GM12878 (cell line): ENCODE measurements at places on chromosomes 3 and 15. TPM values are rescaled to one million over a fixed set of nuclear protein-coding genes. Genes with fewer than 3 reads are reported as not detected.

PEX5L gene
- 0.25 and 0.35 TPM in 2 replicates for polyA plus RNA-seq

FAM3D gene
- not detected in 2 replicates for polyA plus RNA-seq

EPHA3 gene
- polyA plus RNA-seq, result not detected in 2 replicates

SGO1 gene
- 45.9 and 46.2 TPM in 2 replicates for polyA plus RNA-seq

AGTR1 gene
- 0.15 TPM in 1 of 2 replicates, not detected in the other for polyA plus RNA-seq

STRA6 gene
- polyA plus RNA-seq, result 8.1 and 10.4 TPM in 2 replicates

PP2D1 gene
- polyA plus RNA-seq, result 0.17 TPM in 1 of 2 replicates, not detected in the other

RBPMS2 gene
- 0.19 TPM in 1 of 2 replicates, not detected in the other for polyA plus RNA-seq

UBL7 gene
- polyA plus RNA-seq, result 134 and 145 TPM in 2 replicates

GOLGA6L7 gene
- not detected in 2 replicates for polyA plus RNA-seq

ANKRD34C gene
- polyA plus RNA-seq, result not detected in 2 replicates

HIGD2B gene
- polyA plus RNA-seq, result not detected in 2 replicates

SUSD5 gene
- 0.19 TPM in 1 of 2 replicates, not detected in the other for polyA plus RNA-seq

CFAP92 gene
- 0.14 and 0.33 TPM in 2 replicates for polyA plus RNA-seq

CHMP2B gene
- 47.6 and 54.8 TPM in 2 replicates for polyA plus RNA-seq

GAP43 gene
- 0.07 and 0.16 TPM in 2 replicates for polyA plus RNA-seq

GPR160 gene
- polyA plus RNA-seq, result 57.7 and 59.2 TPM in 2 replicates

GOLGA6A gene
- not detected in 2 replicates for polyA plus RNA-seq

PAK6 gene
- polyA plus RNA-seq, result 0.42 TPM in 1 of 2 replicates, not detected in the other

PLA2G4E gene
- polyA plus RNA-seq, result not detected in 2 replicates

CPN2 gene
- not detected in 2 replicates for polyA plus RNA-seq

CILP gene
- polyA plus RNA-seq, result 0.04 TPM in 1 of 2 replicates, not detected in the other

AQP9 gene
- 0.17 and 0.19 TPM in 2 replicates for polyA plus RNA-seq

TRIM69 gene
- 36.5 and 44.9 TPM in 2 replicates for polyA plus RNA-seq

SOX14 gene
- polyA plus RNA-seq, result not detected in 2 replicates

TIMMDC1 gene
- 135 and 142 TPM in 2 replicates for polyA plus RNA-seq

COL7A1 gene
- 0.29 and 0.33 TPM in 2 replicates for polyA plus RNA-seq

HYAL1 gene
- 0.08 and 0.23 TPM in 2 replicates for polyA plus RNA-seq

SAMMSON gene
- not detected in 2 replicates for polyA plus RNA-seq

GPR149 gene
- not detected in 2 replicates for polyA plus RNA-seq

NSUN3 gene
- 11.1 and 13.2 TPM in 2 replicates for polyA plus RNA-seq

UTS2B gene
- 0.14 and 0.48 TPM in 2 replicates for polyA plus RNA-seq

ARNT2 gene
- polyA plus RNA-seq, result not detected in 2 replicates

CELSR3 gene
- polyA plus RNA-seq, result 0.35 and 0.39 TPM in 2 replicates

CAMKV gene
- polyA plus RNA-seq, result 0.06 and 0.15 TPM in 2 replicates

SLC12A8 gene
- polyA plus RNA-seq, result 31.5 and 44.2 TPM in 2 replicates

C2CD4B gene
- polyA plus RNA-seq, result not detected in 2 replicates

SLC4A7 gene
- polyA plus RNA-seq, result 13.0 and 14.8 TPM in 2 replicates

CLK3 gene
- polyA plus RNA-seq, result 52.0 and 58.2 TPM in 2 replicates

ZNF385D gene
- not detected in 2 replicates for polyA plus RNA-seq

SNAPC5 gene
- polyA plus RNA-seq, result 41.6 and 42.0 TPM in 2 replicates

PIGZ gene
- polyA plus RNA-seq, result 0.67 and 1.00 TPM in 2 replicates

LEKR1 gene
- polyA plus RNA-seq, result 2.6 and 4.1 TPM in 2 replicates

KBTBD13 gene
- polyA plus RNA-seq, result not detected in 2 replicates

C3orf22 gene
- polyA plus RNA-seq, result not detected in 2 replicates

PDCD10 gene
- 128 and 135 TPM in 2 replicates for polyA plus RNA-seq

SLC12A6 gene
- polyA plus RNA-seq, result 15.2 and 17.3 TPM in 2 replicates

RNU5B-1 gene
- not detected in 2 replicates for polyA plus RNA-seq

TRAIP gene
- polyA plus RNA-seq, result 26.8 and 29.6 TPM in 2 replicates

FBN1 gene
- polyA plus RNA-seq, result 3.7 TPM in 2 replicates

RRP9 gene
- 83.1 and 84.7 TPM in 2 replicates for polyA plus RNA-seq

PLA2G4D gene
- polyA plus RNA-seq, result not detected in 2 replicates

CFAP20DC gene
- 2.8 and 2.9 TPM in 2 replicates for polyA plus RNA-seq

PPP1R14D gene
- not detected in 2 replicates for polyA plus RNA-seq

FEZF2 gene
- polyA plus RNA-seq, result not detected in 2 replicates
